ENCODE measurements at places on chromosomes 3 and 15.

GRCh38 chr15:31345606-31346366 is 19.2 kb downstream of the KLF13 start:
- DNase-seq: no peak

GRCh38 chr15:88657326-88658069 is 18.7 kb downstream of the ISG20 start:
- DNase-seq: no peak

GRCh38 chr3:4772171-4772804 is 206.9 kb upstream of the BHLHE40 start:
- no peak for DNase-seq

- no peak for DNase-seq
Observed at GRCh38 chr15:67117370-67117769, 52.0 kb downstream of the SMAD3 start.

- no peak for DNase-seq
Observed at GRCh38 chr3:156360963-156361362, 194.0 kb downstream of the SSR3 start.

GRCh38 chr15:84840741-84841429 is 23.7 kb downstream of the ALPK3 start:
- DNase-seq: no peak

- no peak for DNase-seq
Observed at GRCh38 chr15:40151991-40152390, 8.9 kb upstream of the BUB1B start.

GRCh38 chr3:47688488-47688887 is 93.2 kb downstream of the SMARCC1 start:
- DNase-seq: no peak

DNA sequence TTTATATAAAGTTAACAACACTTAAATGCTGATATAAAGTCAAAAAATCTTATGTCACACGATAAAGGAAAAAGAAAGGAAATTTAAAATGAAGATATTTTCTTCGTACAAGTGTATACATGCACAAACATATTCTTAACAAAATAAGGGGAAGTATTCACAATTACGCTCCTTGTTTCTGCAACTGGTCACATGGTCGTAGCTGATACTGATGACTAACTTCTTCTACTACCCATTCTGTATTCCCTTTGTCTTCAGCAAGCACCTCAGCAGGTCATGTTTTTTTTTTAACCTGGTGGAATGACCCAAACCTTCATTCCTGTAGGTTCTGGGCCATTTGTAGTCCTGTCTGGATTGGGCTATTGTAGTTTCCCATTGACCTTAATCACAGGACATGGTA is 30.0 kb upstream of the CMTM8 start:
- DNase-seq: no peak

DNA sequence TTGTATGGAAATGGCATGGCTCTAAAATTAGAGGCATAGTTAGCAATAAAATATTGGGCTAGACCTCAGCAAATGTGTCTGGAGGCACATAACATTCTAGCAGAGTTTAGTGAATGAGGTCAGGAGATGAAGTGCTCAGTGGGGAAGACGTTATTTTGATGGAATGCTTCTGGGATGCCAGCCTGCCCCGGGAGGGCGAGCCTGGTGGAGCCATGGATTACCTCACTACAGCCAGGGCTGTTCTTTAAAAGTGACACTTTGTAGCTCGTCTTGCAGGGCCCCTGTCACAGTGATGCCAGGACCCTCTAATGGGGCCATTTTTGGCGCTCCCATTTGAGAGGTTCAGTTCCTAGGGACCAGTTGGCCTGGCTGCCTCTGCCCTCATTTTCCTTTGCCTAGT is 48.5 kb downstream of the PXYLP1 start:
- no peak for DNase-seq

DNA sequence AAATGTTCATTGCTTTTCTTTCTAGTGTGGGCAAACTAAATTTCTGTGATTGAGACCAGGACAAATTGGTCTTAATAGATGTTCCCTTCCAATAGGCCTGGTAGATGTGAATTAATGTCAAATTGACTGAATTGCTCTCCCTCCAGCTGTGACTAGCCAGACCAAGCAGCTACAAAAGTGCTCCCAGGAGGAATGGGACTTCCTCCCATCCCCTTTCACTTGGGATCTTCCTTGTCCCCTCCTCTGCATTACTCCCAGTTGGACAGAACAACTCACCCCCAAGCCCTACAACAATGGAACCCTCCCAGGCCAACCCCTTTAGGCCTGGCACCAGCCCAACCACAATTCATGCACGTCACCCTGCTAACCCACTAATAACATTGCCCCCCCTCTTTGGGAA is 19.6 kb upstream of the ZKSCAN7 start:
- DNase-seq: no peak
